ENCODE measurements at places on chromosomes 1 and 21.

GRCh38 chr1:31798433-31799195, 17.2 kb downstream of the SPOCD1 start:
- DNase-seq = no peak

- peak; percentile 73 for DNase-seq
Measured at GRCh38 chr1:217333939-217334338, 297.0 kb downstream of the GPATCH2 start.

DNA sequence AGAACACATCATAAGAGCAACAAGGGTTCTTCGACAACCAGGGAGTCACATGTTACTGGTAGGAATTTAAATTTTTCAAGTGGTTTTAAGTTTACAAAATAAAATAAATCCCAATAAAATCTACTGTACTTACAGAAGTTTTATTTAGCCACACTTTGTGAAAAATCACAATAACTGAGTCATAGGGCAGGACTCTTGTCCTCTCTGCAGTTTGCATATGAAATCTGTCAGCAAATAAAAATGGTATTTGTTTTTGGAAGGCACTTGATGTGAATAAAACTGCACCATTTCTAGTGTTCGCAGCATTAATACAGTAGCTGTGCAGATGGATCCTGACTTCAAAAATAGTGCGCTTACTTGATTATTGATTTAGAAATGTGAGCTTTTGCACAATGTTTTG, 150.4 kb downstream of the LBR start:
- DNase-seq = no peak

- DNase-seq = peak; percentile 85
Measured at GRCh38 chr1:40185951-40186864, 25.0 kb downstream of the RLF start.

DNA sequence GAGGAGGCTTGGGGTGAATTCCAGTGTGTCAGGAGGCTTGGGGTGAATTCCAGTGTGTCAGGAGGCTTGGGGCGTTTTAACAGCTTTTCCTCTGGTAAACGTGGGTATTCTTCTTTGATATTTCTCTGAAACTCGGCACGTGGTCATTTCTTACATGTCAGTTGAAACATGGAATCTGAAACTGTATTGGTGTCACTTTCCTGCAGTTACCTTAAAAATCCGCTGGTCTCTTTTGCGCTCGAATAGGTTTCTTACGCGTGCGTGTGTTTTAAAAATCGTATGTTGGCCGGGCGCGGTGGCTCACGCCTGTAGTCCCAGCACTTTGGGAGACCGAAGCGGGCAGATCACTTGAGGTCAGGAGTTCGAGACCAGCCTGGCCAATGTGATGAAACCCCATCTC, 33.5 kb downstream of the PRKCZ start:
- no peak for DNase-seq

DNA sequence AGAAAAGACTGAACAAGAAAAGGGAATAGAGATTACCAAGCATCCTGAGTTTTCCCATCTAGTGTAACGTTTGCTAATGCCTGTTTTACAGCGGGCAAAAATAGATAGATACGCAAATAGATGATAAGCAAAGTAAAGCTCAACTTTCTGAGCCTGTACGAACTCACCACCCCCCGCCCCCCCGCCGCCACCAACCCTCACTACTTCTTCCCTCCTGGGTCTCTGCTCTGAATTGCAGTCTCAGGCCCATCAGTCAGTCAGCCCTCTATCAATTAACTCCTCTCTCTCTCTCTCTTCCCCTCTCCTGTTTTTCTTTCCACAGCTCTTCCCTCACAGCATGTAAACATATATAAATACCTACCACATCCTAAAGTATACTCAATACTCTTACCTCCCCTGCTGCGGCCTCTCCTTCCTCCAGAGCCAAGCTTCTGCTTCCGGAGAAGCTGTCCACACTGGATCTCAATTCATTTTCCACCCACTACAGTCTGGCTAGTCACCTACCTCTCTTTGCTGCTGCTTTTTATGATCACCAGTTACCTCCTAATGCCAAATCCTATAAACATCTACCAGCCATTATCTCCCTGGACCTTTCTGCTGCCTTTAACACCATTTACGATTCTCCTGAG, 64.6 kb downstream of the CAPN2 start:
- DNase-seq = no peak

DNA sequence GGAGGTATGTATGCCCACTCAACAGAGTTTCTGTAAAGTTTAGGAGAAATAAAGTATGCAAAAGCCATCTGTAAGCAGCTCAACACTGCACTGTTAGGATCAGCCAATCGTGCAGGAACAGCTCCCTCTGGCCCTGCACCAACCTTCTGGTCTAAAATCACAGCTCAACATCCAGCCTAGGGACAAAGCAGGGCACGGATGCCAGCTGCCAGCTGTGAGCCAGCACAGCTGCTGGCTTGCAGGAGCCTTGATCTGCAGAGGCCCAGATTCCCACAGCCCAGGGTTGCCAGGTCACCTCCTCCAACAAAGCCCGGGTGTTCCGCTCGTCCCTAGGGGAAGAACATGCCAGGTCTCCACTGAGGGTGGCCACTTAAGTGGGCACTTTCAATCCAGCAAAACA, 8.6 kb downstream of the ACOT7 start:
- DNase-seq = no peak

DNA sequence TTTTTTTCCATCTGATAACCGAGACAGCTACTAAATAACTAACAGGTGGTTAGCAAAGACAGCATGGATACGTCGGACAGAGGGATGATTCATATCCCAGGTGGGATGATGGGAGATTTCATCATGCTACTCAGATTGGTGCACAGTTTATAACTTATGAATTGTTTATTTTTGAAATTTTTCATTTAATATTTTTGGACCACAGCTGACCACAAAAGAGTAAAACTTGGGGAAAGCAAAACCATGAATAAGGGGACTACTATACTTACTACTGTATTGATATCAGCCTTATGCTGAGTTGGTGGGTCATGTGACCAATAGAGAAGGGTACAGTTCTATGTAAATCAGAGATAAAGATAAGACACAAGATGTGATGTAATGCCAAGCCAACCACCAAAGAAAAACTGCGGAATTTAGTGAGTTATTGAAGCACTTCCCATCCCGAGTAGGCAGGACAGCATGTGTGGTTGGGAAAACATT, 248.1 kb upstream of the C1orf105 start:
- no peak for DNase-seq

GRCh38 chr1:64127297-64127696, 76.1 kb upstream of the UBE2U start:
- no peak for DNase-seq

DNA sequence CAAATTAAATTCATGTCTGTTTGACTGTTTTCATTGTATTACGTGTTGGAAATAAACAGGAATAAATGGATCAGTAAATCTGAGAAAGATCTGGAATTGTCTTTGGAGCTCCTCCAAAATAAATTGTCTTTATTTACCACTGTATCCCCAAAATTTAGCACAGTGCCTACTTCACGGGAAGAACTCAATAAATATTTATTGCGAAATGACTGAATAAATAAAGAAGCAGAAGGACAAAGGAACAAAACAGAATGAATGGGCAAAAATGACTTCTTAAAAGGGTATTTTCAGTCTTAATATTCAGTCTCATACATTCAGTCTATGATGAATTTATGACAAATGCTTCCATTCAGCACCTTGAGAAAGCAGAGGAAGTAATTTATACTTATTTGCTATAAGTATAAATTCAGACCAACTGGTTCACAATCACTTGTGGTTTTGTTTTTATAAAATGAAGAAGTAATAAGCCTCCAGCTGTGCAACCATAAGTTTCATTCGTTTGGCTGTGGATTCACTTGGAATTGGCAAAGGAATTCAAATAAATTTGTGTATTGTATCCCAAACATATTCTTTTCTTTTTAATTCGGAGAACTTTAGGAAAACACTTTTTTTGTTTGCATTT, 19.2 kb upstream of the PRKAA2 start:
- no peak for DNase-seq

All from NAMALWA (cell line).